CD4-positive, alpha-beta T cell treated with Interferon gamma for 1 hour (primary cell): ENCODE measurements at places on chromosomes 16 and 17.

DNA sequence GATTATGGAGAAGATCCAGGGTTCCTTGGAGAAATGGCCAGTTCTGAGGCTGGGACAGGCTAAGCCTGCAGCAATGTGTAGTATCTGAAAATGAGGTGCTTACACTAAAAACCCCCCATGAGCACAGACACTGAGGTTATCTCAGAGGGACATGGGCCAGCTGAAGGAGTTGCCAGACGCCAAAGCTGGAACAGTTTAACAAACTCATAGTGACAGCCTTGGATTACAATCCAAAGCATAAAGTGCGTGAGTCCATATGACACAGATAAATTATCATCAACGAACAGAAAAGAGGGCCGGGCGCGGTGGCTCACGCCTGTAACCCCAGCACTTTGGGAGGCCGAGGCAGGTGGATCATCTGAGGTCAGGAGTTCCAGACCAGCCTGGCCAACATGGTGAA lies 11.2 kb upstream of the CAPN15 start:
- no peak for DNase-seq

DNA sequence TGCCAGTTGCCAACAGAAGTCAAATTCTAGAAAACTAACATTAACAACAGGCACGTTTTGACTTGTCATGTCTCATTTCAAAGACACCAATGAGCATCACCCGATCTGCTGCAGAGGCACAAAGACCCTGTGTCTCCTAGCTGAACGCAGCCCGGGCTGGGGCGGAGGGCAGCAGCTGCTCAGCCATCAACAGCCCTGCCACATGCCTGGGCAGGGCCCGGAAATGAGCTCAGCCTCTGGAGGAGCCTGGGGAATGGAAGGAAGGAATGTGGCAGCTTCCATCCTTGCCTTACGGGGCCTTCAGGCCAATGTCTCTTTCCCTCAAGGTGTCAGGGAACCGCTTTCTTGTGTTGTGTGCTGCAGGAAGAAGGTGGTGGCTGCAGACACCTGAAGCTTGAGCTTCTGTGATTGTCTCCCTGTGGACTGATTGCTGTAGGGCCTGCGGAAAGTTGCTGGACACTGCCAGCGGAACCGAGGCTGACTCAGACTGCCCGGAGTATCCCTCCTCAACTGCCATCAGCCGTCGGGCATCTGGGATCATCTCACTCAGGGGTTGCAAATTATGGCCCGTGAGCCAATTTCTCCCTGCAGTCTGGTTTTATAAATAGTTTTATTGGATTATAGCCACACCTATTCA lies 7.3 kb downstream of the CDH13 start:
- DNase-seq: no peak

GRCh38 chr17:40614431-40615067 lies 33.1 kb downstream of the SMARCE1 start:
- no peak for DNase-seq

DNA sequence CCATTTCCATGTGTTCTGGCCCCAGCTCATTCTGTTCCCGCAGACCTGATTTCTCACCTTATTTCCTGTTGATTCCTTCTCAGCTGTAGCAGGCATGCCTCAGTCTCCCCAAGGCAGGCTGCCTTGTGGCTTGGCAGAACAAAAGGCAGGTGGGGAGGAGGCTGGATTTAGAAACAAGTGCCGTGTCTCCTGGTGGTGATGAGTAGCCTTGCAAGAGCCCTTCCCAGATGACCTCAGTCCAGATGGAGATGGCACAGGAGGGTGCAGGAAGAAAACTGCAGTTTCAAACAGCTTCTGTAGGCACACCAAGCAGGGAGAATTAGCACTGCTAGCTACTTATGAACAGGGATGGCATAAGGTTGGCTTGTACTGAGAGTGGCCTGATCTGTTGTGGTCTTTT lies 64.6 kb downstream of the ARHGAP44 start:
- no peak for DNase-seq

GRCh38 chr16:85174871-85175723 lies 62.8 kb upstream of the CIBAR2 start:
- no peak for DNase-seq

DNA sequence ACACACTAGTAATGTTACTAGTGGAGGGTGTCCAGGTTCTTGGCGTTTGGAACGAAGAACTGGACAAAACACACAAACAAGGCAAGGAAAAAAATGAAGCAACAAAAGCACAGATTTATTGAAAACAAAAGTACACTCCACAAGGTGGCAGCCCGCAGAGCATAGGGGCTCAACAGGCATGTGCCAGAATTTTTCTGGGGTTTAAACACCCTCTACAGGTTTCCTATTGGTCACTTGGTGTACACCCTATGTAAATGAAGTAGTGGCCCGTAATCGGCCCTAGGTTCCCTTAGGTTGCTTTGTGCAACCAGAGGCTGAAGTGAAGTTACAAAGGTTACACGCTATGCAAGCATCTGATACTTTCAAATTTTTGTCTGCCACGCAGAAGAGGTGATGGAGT lies 8.1 kb downstream of the OR2C1 start:
- no peak for DNase-seq

DNA sequence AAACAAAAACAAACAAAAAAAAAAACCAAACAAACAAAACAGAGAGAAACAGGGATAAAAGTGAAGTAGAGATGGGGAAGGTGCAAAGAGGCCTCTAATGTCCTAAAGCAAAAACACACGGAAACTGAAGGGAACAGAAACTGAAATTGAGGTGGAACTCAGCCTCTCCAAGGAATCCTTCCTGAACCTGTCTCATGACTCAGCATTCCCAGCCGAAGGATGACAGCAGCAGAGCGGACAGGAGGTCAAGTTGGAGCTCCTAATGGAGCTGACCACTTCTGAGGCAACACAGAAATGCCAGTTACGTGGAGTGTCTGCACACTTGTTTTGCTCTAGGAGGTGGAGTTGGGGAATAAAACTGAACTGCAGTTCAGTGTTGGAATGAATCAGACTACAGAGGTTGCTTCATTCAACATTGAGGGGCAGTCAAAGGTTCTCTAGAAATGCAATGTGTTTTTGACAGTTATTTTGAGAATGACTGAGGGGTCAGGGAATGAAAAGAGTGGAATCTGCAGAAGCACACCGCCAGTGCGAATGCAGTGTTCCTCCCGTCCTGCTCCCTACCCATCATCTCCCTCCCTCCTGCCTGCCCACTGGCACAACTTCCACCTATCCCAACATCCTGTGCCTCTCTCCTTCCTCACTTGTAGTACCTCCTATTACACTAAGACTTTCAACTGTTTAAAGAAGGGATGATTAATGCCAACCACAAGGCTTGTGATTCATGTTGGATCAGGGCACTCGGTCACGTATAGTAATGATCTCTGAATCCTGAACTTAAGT lies 6.3 kb downstream of the UBE2O start:
- DNase-seq: no peak

GRCh38 chr16:17657045-17657444 lies 186.3 kb upstream of the XYLT1 start:
- DNase-seq: no peak

DNA sequence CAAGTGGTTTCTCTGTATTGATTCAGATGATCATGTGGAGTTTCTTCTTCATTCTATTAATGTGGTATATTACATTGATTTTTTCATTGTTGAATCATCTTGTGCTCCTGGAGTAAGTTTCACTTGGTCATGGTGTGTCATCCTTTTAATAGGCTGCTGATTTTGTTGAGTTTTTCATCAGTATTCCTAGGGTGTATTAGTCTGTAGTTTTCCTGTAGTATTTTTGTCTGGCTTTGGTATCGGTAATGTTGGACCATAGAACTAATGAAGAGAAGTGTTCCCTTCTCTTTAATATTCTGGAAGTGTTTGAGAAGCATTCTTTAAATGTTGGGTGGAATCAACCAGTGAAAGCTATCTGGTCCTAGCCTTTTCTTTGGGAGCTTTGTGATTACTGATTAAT lies 99.0 kb downstream of the OMG start:
- no peak for DNase-seq
